ENCODE measurements at places on chromosomes 16 and 17. TPM values are rescaled to one million over a fixed set of nuclear protein-coding genes. Genes with fewer than 3 reads are reported as not detected.

The PDILT gene
- total RNA-seq: not detected

The OR4D1 gene
- not detected for total RNA-seq

The LYRM9 gene
- 18.5 TPM for total RNA-seq

The TLCD2 gene
- total RNA-seq: 5.2 TPM

The ACACA gene
- total RNA-seq: 105 TPM

The GCGR gene
- total RNA-seq: not detected

The HOXB2 gene
- total RNA-seq: 11.2 TPM

The ABCA5 gene
- total RNA-seq: 62.8 TPM

The LGALS9C gene
- not detected for total RNA-seq

The BICDL2 gene
- not detected for total RNA-seq

The DVL2 gene
- total RNA-seq: 113 TPM

The OR4D2 gene
- total RNA-seq: not detected

The IGSF6 gene
- total RNA-seq: not detected

The SNAI3 gene
- total RNA-seq: not detected

The SLC13A2 gene
- total RNA-seq: not detected

The DNAH9 gene
- not detected for total RNA-seq

The SRR gene
- 28.5 TPM for total RNA-seq

The ARHGAP44 gene
- total RNA-seq: 1.6 TPM

The LGALS9B gene
- not detected for total RNA-seq

The TMEM204 gene
- 32.8 TPM for total RNA-seq

The IRX3 gene
- total RNA-seq: 7.0 TPM

The EFCAB5 gene
- under 0.01 TPM for total RNA-seq

The AIPL1 gene
- under 0.01 TPM for total RNA-seq

The NLRC3 gene
- total RNA-seq: 0.12 TPM

The GPRC5C gene
- total RNA-seq: 5.0 TPM

The CAMKK1 gene
- 4.1 TPM for total RNA-seq

The OTOP3 gene
- not detected for total RNA-seq

The MCRIP2 gene
- total RNA-seq: 14.8 TPM

The ODAD4 gene
- total RNA-seq: 0.97 TPM

The NUDT7 gene
- 4.1 TPM for total RNA-seq

The TP53TG3 gene
- total RNA-seq: not detected

The CLEC10A gene
- not detected for total RNA-seq

The TBC1D3E gene
- total RNA-seq: not detected

The TP53TG3B gene
- total RNA-seq: not detected

The ACE gene
- total RNA-seq: 16.4 TPM

The ZNF821 gene
- 6.0 TPM for total RNA-seq

The PIK3R6 gene
- not detected for total RNA-seq

The CRHR1 gene
- not detected for total RNA-seq

The CLEC18B gene
- total RNA-seq: not detected

The LHX1 gene
- total RNA-seq: not detected

The ZNF785 gene
- 15.6 TPM for total RNA-seq

The TLE7 gene
- total RNA-seq: not detected

The ZPBP2 gene
- total RNA-seq: not detected

The CRYBA1 gene
- total RNA-seq: 0.97 TPM

The PRCD gene
- total RNA-seq: 1.1 TPM

All from hair follicle dermal papilla cell (primary cell).